ENCODE measurements at places on chromosomes 7 and 10.

DNA sequence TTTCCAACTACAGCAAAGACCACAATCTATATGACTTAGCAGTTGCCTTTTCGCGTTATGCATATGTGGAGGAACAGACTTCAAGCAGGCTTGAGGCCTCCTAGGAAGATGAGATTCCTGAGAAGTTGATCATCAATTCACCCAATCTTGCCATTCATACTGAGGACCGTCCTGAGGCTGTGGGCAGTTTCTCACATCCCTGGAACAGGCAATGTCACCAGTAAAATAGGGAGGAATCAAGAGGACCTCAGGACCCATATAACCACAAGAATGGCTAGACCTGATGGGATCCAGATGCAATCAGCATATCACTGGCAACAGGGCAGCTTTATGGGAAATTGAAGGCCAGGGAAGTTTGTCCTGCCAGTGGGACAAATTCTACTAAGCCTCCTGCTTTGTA is 17.3 kb downstream of the KDM7A start:
- DNase-seq, result no peak

DNA sequence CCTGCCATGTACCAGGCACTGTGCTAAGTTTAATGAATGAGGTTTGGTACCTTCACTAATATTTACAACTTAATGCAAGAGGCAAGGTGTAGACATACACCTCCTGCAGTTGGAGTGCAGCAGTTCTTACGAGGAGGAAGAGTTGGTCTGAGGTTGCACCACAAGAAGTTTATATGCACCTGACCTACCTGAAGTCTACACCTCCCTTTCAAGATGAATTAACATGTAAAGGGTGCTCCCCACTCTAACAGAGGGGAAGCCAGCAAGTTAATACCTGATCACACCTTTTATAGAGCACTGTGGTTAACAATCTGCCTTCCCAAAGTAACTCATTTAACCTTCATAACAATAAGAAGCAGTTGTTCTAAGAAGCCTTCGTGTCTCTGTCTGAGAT is 120.0 kb downstream of the LYZL1 start:
- DNase-seq, result no peak

GRCh38 chr7:18440934-18441333 is 54.6 kb upstream of the HDAC9 start:
- no peak for DNase-seq

- DNase-seq, result no peak
These were observed 24.0 kb downstream of the ZNRF2 start for GRCh38 chr7:30308389-30308788.

DNA sequence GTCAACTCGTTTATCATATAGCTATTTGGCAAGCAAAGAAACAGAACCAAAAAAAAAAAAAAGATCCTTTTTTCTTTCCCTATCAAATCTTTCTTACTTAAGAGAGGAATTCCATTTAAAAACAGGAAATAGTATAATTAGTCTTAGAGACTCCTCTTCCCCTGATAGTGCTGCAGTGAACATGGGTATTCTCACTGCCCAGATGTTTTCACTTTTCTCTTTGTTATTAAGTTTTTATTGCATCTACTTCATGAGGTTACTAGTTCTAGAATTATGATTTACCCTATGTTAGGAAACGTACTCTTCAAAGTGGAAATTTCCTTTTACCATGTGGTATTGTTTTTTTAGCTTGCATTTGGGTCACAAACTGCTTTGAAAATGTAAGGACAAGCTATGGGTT is 8.5 kb downstream of the CASP2 start:
- DNase-seq, result no peak

- no peak for DNase-seq
These were observed 49.1 kb downstream of the KIF20B start for GRCh38 chr10:89750441-89750840.

DNA sequence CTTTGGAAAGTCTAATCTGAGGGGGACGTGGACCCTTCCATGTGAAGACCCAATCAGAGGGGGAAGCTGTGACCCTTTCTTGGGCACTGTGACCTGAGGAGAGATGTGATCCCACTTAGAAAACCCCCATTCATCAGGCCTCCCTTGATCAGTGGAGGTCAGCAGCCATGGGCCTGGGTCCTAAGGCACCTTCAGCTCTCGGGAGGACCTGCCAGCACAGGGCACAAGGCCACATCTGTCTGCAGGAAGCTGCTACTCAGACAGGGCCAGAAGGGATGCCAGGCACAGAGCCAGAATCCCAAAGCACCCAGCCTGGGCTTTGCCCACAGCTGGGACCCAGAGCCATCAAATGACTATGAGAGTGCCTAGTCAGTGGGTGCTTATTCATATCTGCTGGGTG is 14.7 kb upstream of the RABGEF1 start:
- no peak for DNase-seq

DNA sequence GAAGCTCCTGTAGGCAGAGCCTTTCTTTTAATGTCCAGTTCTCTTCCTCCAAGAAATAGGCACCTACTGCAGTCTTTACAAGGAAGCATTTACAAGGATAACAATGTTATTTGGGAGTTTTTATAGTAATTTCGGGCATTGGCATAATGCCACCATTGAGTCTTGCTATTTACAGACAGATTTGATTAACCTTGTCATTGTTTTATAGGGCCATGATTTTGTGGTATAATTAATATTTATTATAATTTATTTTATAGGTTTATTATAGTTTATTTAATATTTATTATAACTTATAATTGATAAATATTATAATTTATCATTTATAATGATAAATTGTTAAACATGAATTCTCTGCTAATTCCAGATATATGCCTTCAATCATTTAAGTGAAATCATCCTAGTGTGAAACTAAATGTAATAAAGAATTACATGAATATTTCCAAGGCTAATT is 573 bp upstream of the POT1 start:
- DNase-seq, result no peak

DNA sequence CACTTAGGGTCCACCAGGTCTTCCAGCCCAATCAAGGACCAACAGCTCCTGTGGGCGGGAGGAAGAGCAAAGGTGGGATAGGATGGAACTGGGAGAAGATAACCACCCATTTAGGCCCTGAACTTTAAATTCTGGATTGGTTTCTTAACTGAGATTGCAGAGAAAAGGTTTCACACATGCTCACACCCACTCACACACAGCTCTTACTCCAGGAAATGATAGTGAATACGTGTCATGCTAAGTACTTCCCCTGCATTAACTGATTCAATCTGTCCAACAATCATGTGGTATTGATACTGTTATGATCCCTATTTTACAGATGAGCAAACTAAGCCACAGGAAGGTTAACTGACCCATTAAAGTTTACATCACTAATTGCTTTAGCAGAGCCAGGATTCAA is 4.6 kb upstream of the CYP3A4 start:
- DNase-seq, result no peak

- DNase-seq, result no peak
These were observed 249.4 kb downstream of the TCF7L2 start for GRCh38 chr10:113199459-113199858.

GRCh38 chr7:43653466-43653865 is 70.6 kb downstream of the STK17A start:
- no peak for DNase-seq

DNA sequence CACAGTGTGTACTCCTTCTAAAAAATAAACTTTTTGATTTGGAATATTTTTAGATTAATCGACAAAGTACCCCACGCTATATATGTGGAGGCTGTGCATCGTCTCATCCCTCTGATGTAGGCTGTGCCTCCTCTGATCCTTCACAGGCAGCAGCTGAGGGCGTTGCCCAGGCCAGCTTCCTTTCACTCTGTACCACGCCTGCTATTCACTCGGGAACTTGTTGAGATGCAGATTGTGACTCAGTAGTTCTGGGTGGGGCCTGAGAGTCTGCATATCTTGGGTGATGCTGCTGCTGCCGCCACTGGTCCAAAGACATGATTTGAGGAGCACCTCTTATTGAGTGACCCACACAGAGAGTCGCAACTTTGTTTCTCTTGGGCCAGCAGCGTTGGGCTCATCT is 7.9 kb upstream of the C10orf120 start:
- DNase-seq, result no peak

DNA sequence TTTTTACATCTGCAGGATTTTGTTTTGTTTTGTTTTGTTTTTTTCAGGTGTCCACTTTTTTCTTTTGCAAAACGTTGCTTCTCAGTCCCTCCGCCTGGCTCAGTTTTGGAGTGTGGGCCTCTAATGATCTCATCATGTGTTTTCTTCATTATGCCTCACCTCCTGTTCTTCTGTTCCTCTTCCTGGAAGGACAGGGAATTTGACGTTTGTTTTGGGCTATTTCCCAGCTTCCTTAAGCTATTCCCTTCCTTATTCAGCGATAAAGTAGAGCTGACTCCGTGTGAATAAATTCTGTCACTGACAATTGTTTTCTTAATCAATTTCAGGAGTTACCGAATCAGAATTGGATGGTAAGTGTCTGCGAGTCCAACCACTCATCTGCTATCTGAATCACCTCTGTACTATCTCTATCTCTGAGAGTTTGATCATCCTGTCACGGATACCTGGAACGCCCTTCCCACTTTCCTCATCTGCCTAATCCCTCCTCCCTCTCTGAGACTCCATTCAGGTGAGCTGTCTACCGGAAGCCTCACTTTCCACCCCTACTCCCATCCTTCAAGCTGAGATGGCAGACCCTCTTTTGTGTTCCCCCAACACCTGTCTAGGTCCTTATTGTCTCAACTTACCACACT is 218.4 kb downstream of the GATA3 start:
- DNase-seq, result no peak

- DNase-seq, result no peak
These were observed 9.7 kb downstream of the C10orf62 start for GRCh38 chr10:97599272-97599619.

DNA sequence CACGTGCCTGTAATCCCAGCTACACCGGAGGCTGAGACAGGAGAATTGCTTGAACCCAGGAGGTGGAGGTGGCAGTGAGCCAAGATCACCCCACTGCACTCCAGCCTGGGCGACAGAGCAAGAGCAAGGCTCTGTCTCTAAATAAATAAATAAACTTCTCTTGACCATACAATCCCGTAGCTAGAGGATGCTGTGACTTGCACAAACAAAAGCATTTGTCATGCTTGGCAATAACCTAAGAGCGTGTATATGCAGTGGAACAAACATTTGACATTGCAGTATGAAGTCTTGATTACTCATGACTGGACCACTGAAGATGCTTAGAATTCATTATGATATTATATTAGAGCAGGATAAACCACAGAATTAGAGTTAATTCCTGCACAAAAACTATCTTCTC is 1.4 kb upstream of the C7orf57 start:
- DNase-seq, result no peak

DNA sequence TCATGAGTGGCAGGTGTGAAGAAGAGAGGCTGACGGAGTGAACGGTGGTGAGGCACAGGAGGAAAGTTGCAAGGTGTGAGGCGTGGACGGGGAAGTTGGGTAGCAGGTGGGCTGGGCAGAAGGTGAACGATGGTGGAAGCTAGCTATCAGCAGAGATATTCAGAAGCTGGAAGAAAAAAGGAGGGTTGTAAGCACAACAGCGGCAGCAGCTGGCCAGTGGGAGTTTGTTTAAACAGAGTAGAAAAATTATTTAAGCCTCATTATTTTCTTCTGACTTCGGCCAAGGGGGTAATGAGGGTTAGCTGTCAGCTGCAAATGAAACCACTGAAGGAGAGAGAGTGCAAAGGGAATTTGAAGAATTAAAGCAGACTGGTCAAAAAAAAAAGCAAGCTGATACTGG is 62.1 kb upstream of the PRKAR2B start:
- DNase-seq, result peak; percentile 73

GRCh38 chr7:156173346-156173745 is 361.1 kb upstream of the SHH start:
- DNase-seq, result no peak

DNA sequence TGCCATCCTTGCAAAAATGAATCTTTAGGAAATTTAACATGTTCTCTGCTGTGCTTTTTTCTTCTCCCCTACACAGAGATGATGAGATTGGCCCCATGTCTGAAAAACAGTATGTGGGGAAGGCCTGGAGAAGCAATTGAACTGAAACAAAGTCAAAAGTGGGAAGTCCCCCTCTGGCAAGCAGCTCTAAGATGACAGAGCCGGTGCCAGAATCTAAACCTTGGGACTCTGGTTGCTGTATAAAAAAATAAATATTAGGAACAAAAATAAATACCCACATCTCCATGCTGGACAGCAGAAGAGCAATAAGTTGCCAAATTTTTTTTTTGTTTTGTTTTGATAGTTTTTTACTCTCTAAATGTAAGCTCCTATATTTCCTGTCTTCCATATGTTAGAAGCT is 51.8 kb upstream of the TRIL start:
- DNase-seq, result no peak

- DNase-seq, result no peak
These were observed 67.1 kb upstream of the MAGI2 start for GRCh38 chr7:79520543-79520942.

DNA sequence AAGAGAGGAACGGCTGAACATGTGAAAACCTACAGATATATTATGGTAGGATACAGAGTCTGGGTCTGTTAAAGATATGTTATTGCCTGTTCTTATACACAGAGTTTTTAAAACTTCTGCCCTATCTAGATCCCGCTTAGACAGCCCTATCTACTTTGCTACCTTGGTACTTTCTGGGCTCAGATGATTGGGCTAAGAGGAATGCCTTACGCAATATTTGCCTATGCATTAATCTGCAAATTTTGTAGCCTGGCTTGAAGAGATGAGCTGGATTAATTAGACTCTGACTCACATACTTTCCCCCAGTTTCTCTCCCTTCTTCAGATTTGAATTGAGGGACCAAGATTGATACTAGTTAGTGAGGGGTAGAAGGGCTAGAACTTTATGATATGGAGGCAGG is 33.6 kb upstream of the A1CF start:
- DNase-seq, result no peak

GRCh38 chr10:128298587-128298986 is 172.4 kb upstream of the MKI67 start:
- no peak for DNase-seq

DNA sequence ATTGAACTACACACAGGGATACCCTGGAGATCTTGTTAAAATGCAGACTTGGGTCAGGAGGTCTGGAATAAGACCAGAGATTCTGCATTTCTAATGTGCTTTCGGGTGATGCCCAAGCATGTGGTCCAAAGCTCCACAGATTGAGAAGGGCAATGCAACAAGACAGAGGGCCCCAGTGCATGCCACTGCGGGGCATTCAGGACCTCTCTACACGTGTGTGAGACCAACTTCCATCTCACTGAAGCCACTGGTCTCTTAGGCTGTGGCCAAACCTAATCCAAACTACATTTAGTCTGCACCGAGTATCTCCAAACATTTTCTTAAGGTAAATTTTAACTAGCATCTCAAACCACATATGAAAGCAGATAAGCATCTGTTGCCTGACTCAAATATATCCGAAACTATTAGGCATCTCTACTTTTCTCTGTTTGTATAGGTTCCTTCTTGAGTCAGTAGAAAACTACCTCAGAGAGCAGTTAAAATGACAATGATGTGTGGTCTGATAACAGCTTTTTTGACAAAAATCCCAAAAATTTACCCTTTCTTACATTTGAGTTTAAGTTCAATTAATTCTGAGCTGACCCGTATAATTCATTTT is 107.5 kb downstream of the ELMO1 start:
- no peak for DNase-seq

- no peak for DNase-seq
These were observed 99.3 kb downstream of the ZNF248 start for GRCh38 chr10:37758074-37758473.

- DNase-seq, result no peak
These were observed 11.4 kb downstream of the DLD start for GRCh38 chr7:107902381-107902780.

Data from NCI-H748 treated with DMSO at 0.1 percent for 48 hours (cell line).